ENCODE measurements at places on chromosomes 12 and 14.

- DNase-seq: no peak
These were observed 83.6 kb downstream of the SPRING1 start for GRCh38 chr12:116654226-116654743.

DNA sequence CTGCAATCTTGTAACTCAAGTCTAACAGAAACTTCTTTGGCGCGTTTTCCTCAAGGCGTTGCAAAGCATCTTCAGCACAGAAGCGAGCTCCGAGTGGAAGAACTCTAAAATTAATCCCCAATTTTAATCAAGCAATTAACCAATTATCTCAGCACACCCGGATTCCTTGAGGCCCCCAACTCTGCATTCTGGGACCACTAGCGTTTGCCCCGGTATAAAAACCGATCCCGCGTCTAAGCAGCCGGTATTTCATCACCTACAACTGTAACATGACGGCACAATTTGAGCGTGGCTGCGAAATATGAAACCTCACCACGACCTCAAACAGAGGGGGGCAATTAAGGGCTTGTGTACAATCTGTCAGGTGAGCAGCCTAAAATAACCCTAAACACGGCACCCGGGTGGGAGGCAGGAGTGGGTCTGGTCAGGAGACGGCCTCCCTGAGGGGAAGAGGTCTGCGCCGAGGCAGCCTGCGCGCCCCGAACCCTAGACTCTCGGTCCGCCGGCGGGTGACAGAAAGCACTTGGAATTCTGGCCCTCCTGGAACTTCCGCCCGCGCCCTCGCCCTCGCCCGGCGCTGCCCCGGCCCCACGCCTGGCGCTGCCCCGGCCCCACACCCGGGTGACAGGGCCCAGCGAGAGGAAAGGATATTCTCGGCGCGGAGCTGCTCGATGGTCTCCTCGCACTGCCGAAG lies 594 bp downstream of the ZCCHC8 start:
- peak; percentile 32 for DNase-seq

DNA sequence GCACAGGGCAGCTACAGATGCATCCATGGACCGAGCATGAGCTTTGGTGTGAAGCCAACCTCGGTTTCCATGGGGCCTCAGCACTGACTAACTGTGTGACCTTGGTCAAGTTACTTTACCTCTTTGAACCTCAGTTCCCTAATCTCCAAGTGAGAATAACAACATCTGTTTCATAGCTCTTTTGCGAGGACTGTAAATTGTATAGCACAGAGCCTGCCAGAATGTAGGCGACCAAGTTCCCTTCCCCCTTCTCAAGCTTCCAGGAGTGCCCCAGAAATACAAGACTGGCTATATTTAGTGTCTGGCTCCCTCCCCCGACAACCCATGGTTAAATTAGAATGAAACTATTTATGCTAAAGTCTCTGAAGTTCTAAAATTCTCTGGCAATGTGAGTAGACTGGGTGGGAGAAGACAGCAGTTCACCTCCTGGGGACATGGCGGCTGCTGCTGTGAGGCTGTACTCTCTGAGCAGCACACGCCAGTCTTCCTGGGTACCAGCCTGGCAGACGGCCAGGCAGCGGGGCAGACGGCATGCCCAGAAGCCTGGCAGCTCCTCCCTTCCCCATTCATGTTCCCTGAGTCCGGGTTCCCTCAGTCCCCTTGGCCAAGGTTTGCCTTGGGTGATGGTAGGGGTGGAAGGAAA lies 22.0 kb upstream of the TMED10 start:
- DNase-seq: no peak

DNA sequence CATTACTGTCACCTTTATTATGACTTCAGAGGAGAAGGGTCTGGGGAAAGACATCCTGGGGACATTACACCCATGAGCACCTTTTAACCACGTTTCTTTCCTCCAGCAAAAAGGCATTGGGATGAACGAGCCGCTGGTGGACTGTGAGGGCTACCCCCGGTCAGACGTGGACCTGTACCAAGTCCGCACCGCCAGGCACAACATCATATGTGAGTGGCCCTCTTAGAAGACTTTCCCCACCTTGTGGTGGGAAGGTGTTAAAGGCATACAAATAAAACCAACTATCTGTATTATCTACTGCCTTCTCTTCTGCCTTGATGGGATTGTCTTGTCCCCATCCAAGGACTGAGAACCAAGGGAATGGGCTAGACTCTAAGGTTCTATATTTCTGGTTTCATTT lies 6.0 kb downstream of the PSMD9 start:
- DNase-seq: no peak

DNA sequence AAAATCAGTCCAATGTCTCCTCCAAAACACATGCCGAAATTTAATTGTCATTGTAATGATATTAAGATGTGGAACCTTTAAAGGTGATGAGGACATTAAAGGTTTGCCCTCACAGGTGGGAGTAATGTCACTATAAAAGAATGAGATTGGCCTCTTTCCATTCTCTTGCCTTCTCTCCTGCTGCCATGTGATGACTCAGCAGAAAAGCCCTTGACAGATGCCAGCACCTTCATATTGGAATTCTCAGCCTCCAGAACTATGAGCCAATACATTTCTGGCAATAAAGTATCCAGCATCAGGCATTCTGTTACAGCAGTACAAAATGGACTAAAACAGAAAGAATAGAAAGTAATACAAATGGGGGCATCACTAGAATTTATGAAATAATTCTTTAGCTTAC lies 609.7 kb downstream of the SLC16A7 start:
- no peak for DNase-seq

DNA sequence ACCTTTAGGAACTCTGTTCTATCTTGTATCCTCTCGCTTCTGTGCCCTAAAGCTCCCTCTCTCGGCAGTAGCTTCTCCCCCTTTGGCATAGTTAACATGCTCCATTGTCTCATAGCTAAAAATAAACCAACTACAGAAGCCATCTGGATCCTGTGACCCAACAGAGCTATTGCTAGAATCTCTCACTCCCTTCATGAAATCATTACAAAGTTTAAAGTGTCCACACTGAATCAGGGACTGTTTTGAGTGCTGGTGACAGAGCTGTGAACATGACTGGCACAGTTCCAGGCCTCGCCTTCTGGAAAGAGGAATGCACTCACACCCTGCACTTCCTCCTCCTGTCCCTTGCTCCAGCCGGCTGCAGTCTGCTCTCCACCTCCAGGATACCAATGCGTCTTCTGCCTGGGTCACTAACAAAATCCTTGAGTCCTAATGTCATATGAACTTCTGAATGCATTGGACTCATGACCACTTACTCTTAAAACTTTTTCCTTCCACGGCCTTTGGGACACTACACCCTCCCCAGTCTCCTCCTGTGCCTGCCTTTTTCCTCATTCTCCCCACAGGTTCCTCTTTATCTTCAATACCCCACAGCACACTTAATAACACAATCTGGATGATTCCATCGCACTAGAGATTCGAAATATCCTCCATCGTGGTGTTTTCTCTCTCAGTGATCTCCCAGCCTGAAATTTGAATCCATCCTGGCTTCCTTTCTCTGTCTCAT lies 13.2 kb downstream of the PLBD1 start:
- DNase-seq: no peak

GRCh38 chr12:16189849-16190248 lies 87.6 kb downstream of the SLC15A5 start:
- DNase-seq: no peak

DNA sequence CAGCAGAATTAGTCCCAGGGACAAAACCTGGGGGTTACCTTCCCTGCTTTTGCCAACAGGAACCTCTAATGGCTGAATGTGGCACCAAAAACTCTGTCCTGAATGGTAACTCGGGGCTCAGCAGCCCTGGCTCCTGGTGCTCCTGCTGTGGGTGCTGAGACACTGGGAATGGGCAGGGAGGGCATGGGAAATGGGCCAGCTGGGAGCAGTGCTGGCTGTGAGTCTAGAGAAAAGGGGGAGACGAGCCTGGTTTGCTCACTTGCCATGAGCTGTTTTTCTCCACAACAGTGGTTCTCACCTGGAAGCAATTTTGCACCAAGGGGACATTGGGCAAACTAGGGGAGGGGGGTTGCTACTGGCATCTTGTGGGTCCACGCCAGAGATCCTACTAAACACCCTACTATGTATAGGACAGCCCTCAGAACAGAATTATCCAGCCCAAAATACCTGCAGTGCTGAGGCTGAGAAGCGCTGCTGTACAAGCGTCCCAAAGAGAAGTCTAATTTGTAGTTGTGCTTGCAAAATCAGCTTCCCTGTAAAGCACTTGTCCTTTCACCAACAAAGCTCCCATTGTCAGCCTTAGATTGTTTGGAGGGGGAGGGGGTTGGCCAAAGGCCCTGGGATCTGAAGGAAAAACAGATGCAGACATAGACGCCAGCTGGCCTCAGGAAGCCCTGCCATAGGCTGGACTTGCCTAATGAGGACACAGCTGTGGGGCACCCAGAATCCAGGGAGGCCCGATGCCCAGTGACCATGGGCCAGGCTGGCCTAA lies 3.6 kb downstream of the LRRC74A start:
- no peak for DNase-seq

GRCh38 chr14:50955373-50956043 lies 11.2 kb upstream of the PYGL start:
- no peak for DNase-seq

- DNase-seq: no peak
These were observed 24.1 kb upstream of the PLEKHA5 start for GRCh38 chr12:19105463-19105862.

DNA sequence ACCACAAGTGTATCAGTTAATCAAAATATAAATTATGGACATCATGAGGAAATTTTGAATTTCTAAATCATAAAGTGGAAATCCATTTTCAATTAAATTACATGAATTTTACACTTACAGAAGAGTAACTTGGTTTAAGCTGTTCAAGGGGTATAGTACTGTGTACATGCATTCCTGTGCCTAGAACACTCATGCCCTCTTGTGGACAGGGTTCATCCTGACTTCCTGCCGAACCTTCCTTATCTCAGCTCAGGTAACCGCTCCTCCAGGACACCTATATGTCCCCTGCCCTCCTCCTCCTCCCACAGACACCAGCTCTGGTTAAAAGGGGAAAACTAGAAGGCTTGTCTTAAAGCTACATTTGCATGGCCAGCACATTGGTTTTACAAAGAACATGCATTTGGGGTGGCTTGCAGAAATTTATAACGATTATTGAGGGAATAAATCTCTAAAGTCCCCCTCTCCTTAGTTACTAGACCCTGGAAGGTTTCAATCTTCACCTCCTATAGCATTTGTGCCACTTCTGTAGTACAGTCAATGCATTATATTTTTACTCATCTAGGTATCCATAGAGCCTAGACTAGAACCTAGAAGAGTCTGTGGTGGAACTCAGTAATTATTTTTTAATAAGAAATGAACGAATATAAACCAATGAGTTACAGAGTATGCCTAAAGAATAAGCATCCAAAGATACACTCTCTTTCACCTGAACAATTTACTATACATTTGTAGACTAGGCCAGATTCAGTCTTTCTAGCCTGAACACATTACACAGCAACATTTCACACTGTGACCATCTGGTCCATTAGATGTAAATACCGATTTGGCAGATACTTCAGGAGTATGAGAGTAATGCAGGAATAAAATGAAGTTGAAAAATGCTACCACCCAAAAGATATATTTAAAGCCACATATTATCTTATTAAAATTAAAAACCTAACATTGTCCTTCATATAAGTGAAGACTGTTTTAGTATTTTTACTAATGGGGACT lies 345.6 kb downstream of the PAWR start:
- DNase-seq: peak; percentile 17

DNA sequence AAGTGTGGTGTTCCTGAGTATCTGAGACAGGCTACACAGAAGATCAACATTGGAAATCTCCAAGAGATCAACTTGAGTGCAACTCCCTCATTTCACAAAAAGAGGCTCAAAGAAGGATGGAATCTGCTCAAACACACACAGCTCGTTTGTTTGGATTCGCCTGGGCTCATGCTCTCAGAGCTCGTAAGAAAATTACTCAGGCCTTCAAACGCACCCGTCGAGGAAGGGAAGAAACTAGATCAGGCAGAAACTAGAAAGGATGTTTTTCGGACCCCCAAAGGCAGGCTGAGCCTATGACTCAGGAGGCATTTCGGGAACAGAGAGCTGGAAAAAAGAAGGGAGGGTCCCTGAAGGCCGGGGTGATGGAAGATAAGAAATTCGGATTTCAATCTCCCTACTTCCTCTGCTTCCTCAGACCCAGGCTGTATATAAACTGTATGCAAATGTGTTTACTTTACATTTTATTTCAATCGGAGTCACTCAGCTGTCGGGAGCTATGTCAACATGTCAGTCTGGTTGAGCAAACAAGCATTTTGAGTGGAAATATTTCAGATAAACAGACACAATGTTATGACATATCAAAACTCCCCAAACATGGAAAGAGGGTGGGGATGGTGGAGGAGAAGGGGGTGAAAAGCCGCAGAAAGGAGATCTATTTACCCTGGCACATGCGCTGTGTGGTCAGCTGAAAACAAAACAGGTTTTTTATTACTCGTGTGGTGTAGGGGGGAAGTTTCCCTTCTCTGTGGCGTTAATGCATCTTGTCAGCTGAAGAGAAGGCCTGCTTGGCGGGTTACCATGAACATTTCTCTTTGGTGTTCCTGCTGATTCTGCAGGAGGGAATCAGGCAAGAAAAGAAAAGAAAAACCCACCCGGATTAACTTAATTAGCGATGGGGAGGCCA lies 129.1 kb upstream of the TBX3 start:
- DNase-seq: no peak

GRCh38 chr14:52124791-52125684 lies 56.2 kb upstream of the NID2 start:
- no peak for DNase-seq

DNA sequence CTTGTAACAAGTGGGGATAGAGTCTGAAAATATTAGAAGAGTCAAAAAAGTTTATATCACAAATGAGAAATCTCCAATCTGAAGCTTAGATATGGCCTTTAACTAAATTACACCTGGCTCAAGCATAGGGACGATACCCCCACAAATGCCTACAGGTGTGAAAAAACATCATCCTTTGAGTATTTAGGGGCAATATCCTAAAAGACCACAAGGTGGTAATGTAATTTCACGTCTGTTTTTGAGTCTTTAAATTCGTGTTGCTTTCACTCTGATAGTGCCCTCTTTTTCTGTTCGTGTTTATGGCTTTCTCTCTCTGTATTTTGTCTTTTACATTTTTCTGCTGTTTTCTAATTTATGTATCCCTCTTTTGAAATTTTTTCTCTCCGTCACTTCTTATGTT lies 84.3 kb downstream of the ETNK1 start:
- no peak for DNase-seq

DNA sequence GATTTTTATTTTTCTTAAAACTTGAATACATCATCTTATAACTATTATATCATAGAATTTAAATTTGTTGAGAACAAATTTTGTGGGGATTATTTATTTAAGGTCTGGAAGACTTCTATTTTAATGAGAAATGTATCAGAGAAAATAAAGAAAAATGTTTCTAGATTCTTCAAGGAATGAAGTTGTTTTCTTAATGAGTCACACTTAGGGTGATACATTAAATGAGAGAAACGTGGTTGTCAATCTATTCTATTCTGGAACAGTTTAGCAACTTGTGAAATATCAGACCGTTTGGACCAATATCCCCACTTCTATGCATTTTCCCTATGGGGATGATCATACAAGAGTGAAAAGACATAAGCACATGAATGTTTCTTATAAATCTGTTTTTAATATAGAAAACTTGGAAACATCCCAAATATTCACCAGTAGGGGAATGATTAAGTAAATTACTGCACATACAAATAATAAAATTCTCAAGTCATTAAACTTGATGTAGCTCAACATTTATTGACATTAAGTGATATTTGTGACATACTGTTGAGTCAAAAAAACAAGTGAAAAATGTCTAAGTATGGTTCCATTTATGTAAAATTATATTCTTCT lies 88.5 kb downstream of the E2F7 start:
- no peak for DNase-seq

- DNase-seq: no peak
These were observed 9.9 kb upstream of the KANSL2 start for GRCh38 chr12:48691826-48692487.

GRCh38 chr12:129613314-129613713 lies 290.5 kb downstream of the TMEM132D start:
- DNase-seq: no peak
